ENCODE measurements at places on chromosomes 2 and 18.

GRCh38 chr2:152055366-152056108 is 43.3 kb downstream of the CACNB4 start:
- DNase-seq: no peak

DNA sequence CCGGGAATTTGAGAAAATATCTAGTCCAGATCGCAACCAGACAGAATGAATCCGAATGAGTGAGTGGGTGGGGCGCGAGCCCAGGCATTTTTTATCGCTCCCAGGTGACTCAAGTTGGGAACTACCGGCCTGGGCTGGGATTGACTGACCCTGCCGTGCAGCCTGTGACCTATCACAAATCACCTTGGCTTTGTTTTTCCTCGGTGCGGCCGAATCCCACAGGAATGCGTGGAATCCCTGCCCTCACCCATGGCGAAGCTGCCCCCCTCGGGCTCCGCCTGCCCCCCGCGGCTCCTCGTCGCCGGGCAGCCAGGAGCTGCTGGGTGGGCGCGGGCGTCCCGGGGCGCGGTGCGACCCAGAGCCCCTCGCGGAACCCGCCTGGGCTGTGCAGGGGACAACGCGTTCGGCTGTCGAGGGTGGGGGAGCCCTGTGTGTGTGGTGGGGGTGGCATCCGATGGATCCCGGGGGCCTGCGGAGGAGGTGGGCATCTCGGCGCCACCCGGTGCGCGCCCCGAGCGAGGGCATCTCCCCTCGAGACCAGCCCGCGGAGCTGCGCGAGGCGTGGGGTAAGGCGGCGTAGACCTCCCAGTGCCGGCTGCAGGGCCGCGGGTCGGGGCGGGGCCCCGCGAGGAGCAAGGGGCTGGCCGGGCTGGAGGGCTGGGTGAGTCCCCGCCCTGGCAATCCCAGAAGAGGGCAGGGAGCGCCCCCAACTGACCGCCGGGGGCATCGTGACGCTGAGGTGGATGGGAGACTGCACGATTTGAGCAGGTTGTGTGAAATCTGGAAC is 16.5 kb downstream of the B3GNT7 start:
- peak; percentile 60 for DNase-seq

DNA sequence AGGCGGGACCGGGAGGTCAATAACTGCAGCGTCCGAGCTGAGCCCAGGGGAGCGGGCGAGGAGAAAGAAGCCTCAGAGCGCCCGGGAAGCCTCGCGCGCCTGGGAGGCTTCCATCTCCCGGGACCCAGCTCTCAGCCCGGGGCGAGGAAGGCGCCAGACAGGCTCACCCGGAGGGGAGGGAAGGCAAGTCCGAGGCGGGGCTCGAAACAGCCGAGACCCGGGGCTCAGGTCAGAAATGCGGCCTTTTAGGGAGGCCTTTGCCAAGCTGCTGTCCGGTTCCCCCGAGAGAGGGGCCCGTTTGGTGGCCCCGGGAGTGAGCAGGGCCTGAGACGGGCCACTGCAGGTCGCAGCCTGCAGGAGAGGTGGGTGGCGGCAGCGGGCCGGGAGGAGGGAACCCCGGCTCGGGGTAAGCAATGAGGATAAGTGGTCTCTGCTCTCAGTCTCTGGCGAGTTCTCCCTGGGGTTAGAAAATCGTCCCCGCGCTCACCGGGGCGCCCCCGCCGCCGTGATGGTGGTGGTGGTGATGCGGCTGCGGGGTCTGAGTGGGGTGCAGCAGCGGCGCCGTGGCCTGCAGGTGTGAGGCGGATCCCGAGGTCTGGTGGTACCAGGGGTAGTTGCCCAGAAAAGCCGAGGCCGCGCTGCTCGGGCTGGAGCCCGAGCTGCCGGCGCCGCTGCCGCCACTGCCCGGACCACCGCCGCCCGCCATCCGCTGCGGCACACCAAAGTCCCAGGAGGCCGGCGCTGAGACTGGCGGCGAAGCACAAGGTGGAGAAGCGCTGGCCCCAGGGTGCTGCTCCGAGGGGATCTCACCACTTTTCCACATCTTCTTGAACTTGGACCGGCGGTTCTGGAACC is 2.4 kb downstream of the DLX2 start:
- DNase-seq: no peak

DNA sequence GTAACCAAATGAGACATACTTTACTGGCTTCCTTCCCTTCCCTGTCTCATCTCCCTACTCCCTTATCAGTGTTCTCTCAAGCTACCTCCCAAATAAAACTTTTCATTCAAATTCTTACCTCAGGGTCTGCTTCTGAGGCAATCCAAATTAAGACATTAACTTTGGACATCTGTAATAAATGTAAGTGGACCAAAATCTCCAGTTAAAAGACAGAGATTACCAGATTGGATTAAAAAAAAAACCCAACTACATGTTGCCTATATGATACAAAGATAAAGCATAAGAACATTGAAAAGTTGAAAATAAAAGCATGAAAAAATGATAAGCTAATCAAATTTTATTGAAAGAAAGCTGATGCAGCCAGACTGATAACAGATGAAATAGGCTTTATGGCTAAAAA is 58.8 kb upstream of the ST3GAL5 start:
- no peak for DNase-seq

GRCh38 chr2:227783404-227784138 is 30.1 kb upstream of the CCL20 start:
- no peak for DNase-seq

GRCh38 chr2:103161456-103162289 is 399.8 kb downstream of the TMEM182 start:
- DNase-seq: peak; percentile 2

- no peak for DNase-seq
Observed at GRCh38 chr2:195479407-195479806, 177.6 kb upstream of the SLC39A10 start.

- no peak for DNase-seq
Observed at GRCh38 chr2:26727641-26728561, 35.4 kb downstream of the KCNK3 start.

DNA sequence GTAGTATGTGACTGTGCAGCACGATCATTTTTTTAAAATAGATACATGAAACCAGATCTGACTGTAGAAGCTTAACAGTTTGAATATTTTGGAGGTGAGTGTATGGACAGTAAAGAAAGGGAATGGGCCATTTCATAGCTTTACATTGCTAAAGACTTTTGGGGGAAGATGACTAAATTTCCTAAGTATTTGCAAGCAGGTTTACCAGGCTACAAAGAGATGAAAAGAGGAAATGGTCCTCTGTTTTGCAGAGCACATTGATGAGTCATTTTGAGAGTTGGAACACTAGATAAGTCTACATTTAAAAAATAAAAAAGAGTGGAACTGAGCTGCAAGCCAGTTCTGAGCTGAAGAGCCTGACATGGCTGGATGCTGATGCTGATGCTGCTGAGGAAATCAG is 115.7 kb upstream of the LRATD1 start:
- peak; percentile 78 for DNase-seq

DNA sequence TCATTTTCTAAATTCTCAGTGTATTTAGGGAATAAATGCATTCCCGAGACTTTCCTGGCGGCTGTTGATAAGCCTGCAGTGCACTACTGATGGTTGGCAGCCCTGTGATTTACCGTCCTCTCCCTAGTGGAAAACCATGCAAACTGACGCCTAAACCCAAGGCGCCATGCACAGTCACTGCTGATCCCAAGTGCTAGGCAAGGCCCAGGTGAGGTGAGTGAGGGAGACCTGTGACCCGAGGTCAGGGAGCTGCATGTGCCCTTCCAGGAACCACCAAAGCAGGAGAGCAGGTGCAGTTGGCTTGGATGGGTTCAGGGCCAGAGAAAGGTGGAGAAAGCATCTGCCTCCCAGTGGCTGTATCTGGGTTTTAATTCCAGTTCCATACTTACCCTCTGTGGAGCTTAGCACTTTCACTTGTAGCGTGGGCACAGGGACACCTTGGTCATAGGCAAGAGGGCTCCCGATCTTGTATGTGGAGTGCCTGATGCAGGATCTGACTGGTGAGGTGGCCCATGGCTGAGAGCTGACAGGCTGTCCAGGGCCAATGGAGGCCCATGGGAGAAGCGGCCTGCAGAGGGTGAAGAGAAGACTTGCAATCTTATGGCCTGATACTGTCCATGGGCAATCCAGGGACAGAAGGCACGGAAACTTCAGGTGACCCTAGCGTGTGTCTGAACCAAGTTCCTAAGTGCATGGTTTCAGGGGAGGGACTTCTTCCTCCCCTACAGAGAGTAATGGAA is 131.3 kb downstream of the SH3RF3 start:
- no peak for DNase-seq

All from GM04504 (cell line).